ENCODE measurements at places on chromosomes 16 and 17.

DNA sequence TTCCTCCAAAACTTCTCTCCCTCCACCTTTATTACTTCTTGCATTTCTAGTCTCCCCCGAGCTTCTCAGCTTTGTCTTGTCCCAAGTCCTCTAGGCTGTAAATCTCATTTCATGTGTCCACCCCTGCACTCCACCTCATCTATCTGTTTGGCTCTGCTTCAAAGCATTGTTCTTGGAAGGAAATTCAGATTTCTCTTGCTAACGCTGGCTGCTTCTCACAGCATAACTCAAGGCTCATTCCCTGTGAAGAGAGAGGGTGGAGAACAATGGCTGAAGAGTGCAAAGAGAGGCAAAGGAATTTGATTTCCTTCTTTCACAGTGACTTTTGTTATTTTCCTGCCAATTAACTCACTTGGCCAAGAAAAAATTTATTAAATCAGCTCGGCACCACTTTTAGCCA lies 476.5 kb downstream of the TMEM114 start:
- DNase-seq, result no peak

DNA sequence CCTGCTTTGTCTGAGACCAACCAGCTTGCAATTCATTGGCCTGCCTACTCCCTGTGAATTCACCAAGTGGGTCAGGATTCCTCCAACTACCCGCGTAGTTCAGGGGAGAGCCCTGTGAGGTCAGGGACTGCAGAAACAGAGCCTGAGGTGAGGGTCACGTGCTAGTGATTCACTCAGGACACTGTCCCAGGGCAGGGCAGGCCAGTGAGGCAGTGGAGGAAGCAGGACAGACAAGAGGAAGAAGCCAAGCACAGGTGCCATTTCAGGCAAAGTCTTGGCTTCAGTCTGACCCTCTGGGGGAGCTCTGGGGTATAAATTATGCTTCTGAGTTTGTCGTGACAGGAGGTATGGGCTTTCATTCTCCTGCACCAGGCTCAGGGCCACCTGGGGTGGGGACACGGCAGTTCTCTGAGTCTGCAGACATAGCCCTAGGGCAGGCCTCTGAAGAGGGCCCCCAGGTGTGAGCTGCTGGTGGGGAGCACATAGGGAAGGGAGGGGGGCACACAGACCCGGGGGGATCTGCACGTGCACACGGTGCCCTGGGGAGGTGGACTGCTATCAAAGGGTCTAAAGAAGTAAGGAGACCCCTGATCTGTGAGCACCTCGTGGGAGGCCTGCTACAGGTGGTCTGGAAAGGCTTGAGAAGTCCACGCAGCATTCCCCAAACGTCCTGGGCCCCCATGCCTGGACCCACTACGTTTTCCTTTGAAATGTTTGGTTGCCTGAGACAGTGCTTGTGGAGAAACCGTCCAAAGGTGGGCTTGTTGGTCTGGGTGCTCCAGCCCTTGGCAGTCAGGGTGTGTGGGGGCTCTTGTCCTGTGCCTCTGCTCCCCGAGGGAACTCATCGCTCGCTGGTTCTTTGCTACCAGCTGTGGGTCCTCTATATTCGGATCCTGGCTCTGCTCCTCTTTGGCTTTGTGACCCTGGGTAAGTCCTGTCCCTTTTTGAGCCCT lies 46.4 kb downstream of the NKD1 start:
- no peak for DNase-seq

DNA sequence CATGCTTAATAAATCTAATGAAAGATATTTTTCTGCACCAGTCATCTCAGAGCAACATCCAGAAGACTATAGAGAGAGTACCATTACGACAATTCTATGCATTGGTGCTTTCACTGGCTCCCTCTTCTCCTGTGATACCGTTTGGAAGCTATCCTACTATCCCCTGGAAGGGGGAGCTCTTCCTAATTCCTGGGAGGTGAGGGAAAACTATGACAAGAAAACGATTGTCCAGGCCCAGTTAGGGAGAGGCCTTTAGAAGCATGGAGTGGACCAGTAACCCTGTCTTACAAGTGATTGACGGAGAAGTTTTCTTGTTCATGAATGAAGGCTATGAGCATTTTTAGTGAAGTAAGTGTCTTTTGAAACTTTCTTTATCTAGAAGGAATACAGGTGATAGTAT lies 150.2 kb downstream of the TANC2 start:
- DNase-seq, result no peak

DNA sequence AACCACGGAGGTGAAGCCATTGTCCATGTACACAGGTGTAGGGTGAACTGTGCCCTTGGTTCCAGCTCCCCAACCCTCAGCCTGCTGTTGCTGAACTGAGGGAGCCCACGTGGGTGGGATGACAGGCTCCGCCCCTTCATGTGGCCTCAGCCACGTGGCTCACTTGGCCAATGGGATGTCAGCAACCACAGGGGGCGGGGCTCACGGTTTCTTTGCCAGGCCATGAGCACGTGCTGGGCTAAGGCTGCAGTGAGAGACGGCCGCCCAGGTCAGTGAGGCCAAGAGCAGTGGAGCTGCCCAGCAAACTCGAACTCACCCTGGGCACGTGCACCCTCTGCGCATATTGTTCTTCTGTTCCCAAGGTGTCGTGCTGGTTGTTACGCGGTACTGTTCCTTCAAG lies 282.6 kb downstream of the IRF8 start:
- DNase-seq, result no peak

GRCh38 chr17:70091005-70091568 lies 16.1 kb downstream of the KCNJ16 start:
- DNase-seq, result no peak

- DNase-seq, result no peak
Observed at GRCh38 chr17:7336240-7337175, at the start of gene ACAP1. Gene ACAP1, plus strand, starts transcription at chr17:7336529. Its CDS starts 206 bp downstream, at chr17:7336735.

DNA sequence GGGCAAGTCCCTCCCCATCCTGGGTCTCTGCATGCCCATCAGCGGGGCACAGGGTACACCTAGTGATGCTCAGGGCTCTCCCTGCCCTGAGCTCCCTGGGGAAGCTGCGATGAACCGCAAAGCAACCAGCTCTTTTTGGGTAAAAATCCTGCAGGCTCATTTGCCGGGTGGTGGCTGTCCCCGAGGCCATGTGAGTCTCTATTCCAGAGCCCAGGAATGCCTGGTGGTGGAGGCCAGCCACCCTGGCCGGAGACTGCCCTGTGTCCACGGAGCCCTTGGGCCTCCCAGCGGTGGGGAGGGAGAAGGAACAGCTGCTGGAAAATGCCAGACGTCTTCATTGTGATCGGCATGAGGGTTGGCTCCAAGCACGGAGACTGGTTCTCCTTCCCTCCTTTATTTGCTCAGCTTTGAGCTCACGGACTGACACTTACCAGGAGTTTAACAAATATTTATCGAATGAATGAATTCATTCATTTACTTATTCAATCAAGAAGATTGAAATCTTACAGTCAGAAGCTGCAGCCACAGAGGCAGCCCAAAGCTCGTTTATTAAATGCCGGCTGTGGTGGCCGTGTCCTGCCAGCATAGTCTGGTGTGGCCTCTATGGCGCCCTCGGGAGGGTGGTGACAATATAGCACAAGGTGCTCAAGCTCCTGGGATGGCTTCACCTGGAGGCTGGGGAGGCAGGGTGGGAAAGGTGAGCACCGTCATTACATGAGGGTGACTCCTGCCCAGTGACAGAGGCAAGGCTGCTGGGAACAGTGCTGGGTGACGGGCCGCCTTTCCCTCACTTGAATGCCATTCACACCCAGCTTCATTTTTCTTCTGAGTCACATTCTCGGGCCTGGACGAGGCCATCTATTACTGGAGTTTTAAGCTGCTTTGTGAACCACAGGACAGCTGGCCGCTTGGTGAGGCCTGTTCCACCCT lies 31.1 kb upstream of the JPH3 start:
- no peak for DNase-seq

DNA sequence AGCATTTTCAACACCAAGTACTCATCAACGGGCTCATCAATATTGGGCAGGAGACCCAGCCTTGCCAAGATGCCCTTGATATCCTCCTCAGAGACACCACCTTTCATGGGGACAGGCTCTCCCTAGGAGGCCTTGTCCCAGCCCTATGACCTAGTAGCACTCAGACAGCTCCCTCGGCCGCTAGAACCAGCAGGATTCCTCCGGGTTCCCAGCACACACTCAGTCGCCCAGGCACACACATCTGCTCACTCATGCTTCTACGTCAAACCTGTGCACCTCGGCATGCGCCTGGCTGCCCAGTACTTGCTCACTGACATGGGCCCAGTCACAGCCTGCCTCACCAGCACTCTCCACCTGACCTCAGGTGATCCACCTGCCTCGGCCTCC lies 17.0 kb downstream of the SRCIN1 start:
- no peak for DNase-seq

DNA sequence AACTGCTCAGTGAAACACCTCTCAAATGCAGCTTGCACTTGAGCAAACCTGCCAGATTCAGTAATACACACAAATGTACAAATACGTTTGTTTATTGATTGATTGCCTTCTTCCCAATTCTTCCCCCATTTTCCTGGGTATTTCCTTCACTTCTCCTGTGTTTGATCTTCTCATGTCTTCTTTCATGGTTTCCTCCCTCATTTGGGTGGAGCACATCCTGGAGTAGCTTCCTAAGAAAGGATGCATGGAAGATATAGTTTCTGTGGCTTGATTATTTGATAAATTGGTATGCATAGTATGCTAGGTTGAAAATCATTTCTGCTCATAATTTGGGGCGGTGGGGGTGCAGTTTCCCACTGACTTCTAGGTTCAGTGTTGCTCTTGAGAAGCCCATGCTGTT lies 28.8 kb downstream of the JPH3 start:
- DNase-seq, result no peak

GRCh38 chr16:84597528-84597896 lies 20.4 kb downstream of the COTL1 start:
- no peak for DNase-seq

- no peak for DNase-seq
Observed at GRCh38 chr16:11256661-11257130, 692 bp upstream of the SOCS1 start.

DNA sequence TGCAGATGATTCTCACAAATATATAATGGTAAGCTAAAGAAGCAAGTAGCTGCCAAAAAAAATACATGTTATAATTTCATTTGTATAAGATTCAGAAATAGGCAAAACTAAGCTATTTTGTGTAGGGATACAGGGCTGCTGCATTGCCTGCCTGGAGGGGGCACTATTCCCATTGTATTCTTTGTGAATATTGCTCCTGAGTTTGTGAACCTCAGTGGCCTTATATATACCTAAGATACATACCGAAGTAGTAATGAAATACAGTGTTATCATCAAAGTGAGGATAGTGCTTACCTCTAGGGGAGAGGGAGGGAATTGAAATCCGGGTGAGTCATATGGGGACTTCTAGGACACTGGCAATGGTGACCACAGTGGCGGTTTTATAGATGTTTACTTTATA lies 53.5 kb downstream of the C17orf58 start:
- no peak for DNase-seq

DNA sequence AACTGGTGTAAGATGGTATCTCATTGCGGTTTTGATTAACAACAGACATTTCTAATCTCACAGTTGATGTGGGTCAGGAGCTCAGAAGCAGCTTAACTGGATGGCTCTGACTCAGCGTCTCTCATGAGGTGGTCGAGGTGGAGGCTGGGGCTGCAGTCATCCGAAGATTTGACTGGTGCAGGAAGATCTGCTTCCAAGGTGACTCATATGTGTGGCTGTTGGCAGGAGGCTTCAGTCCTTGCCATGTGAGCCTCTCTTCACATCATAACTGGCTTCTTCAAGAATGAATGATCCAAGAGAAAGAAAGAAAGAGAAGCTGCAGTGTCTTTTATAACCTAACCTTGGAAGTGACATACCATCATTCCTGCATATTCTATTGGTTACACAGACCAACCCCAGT lies 376.1 kb downstream of the SEC14L1 start:
- DNase-seq, result no peak

GRCh38 chr17:28634206-28634865 lies 10.6 kb downstream of the BLTP2 start:
- no peak for DNase-seq

GRCh38 chr16:66511602-66512271 lies 38.2 kb downstream of the TK2 start:
- peak; percentile 45 for DNase-seq

GRCh38 chr17:49511810-49512209 lies 16.7 kb downstream of the NGFR start:
- DNase-seq, result no peak

DNA sequence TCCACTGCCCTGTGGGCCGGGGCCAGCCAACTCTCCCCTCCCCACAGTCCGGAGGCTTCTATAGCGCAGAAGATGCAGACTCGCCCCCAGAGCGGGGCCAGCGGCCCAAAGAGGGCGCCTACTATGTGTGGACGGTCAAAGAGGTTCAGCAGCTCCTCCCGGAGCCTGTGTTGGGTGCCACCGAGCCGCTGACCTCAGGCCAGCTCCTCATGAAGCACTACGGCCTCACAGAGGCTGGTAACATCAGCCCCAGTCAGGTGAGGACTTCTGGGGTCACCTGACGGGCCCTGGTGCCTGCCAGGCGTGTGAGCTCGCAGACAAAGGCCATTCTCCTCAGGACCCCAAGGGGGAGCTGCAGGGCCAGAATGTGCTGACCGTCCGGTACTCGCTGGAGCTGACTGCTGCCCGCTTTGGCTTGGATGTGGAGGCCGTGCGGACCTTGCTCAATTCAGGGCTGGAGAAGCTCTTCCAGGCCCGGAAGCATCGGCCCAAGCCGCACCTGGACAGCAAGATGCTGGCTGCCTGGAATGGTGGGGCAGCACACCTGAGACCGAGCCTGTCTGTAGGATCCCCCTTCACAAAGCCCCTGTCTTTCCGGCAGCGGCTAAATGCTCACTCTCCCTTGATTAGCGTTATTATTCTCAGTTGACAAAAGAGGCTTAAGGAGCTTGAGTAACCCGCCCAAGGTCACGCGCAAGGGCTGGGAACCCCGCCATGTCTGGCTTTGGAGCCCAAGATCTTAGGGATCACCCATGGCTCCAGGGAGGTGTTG lies 3.9 kb downstream of the SPATA20 start:
- DNase-seq, result no peak

DNA sequence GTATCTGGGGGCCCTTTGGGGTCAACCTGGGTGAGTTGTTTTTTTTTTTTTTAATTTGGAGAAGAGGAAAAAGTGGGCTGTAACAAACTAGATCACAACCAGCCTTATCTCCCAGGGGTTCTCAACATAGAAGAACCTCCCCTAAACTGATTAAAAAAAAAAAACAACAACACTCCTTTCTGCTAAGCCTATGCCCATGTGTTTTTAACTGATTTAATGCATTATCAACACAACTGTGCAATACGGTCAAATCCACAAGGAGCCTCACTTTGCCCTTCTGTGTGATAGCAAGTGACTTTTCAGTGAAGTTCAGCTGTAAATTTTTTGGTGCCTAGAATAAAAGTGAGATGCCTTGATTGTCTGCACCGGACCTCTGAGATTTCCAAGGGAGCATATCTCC lies 646 bp downstream of the MYH11 start:
- DNase-seq, result no peak
